ENCODE measurements at places on chromosomes 7 and 10. TPM values are rescaled to one million over a fixed set of nuclear protein-coding genes. Genes with fewer than 3 reads are reported as not detected.

EGR2 gene
- 4.8 TPM for total RNA-seq

COL17A1 gene
- 0.22 TPM for total RNA-seq

DDX50 gene
- 26.7 TPM for total RNA-seq

ZCCHC24 gene
- 56.6 TPM for total RNA-seq

BTBD16 gene
- total RNA-seq, result not detected

IFIT1B gene
- 0.81 TPM for total RNA-seq

MEOX2 gene
- 6.9 TPM for total RNA-seq

PSD gene
- total RNA-seq, result 1.7 TPM

AGMO gene
- total RNA-seq, result 0.40 TPM

SEC61A2 gene
- 14.5 TPM for total RNA-seq

KIF5B gene
- total RNA-seq, result 181 TPM

NPC1L1 gene
- total RNA-seq, result 0.19 TPM

RAB19 gene
- not detected for total RNA-seq

ADIRF gene
- 33.0 TPM for total RNA-seq

SEC31B gene
- 7.4 TPM for total RNA-seq

TLX1 gene
- not detected for total RNA-seq

LRRN3 gene
- total RNA-seq, result 0.40 TPM

CRHR2 gene
- 0.57 TPM for total RNA-seq

SH2D4B gene
- total RNA-seq, result not detected

SPDYE5 gene
- total RNA-seq, result not detected

ARPC1A gene
- 116 TPM for total RNA-seq

GLI3 gene
- 10.5 TPM for total RNA-seq

EIF5AL1 gene
- total RNA-seq, result 0.08 TPM

GNGT1 gene
- total RNA-seq, result not detected

PTF1A gene
- total RNA-seq, result not detected

AMPH gene
- total RNA-seq, result 6.7 TPM

TUBAL3 gene
- 0.40 TPM for total RNA-seq

GLCCI1 gene
- 5.1 TPM for total RNA-seq

NANOS1 gene
- 10.3 TPM for total RNA-seq

VPS37D gene
- 2.4 TPM for total RNA-seq

PGAM2 gene
- 322 TPM for total RNA-seq

FAM13C gene
- 7.5 TPM for total RNA-seq

LANCL2 gene
- total RNA-seq, result 5.9 TPM

NME8 gene
- not detected for total RNA-seq

PCDH15 gene
- total RNA-seq, result 0.57 TPM

PTPRN2 gene
- 0.92 TPM for total RNA-seq

SYT15B gene
- total RNA-seq, result 4.6 TPM

PRLHR gene
- total RNA-seq, result not detected

SUV39H2 gene
- total RNA-seq, result 7.9 TPM

NKX2-3 gene
- not detected for total RNA-seq

PLEKHS1 gene
- not detected for total RNA-seq

POLR2J2 gene
- total RNA-seq, result 6.5 TPM

TMEM273 gene
- total RNA-seq, result 16.6 TPM

PDIA4 gene
- 38.5 TPM for total RNA-seq

RPEL1 gene
- total RNA-seq, result not detected

VTI1A gene
- 20.5 TPM for total RNA-seq

PHKG1 gene
- total RNA-seq, result 15.3 TPM

OR6V1 gene
- total RNA-seq, result not detected

TMEM184A gene
- total RNA-seq, result 0.08 TPM

ATP6V0E2 gene
- total RNA-seq, result 80.2 TPM

AKR1C4 gene
- total RNA-seq, result not detected

PSTK gene
- total RNA-seq, result 2.3 TPM

NRG3 gene
- 0.57 TPM for total RNA-seq
